ENCODE measurements at places on chromosomes 1 and 21.

- DNase-seq, result no peak
These were observed 2.5 kb downstream of the NCAM2 start for GRCh38 chr21:21000591-21001175.

- no peak for DNase-seq
These were observed 49.6 kb downstream of the SLC9C2 start for GRCh38 chr1:173553312-173553711.

DNA sequence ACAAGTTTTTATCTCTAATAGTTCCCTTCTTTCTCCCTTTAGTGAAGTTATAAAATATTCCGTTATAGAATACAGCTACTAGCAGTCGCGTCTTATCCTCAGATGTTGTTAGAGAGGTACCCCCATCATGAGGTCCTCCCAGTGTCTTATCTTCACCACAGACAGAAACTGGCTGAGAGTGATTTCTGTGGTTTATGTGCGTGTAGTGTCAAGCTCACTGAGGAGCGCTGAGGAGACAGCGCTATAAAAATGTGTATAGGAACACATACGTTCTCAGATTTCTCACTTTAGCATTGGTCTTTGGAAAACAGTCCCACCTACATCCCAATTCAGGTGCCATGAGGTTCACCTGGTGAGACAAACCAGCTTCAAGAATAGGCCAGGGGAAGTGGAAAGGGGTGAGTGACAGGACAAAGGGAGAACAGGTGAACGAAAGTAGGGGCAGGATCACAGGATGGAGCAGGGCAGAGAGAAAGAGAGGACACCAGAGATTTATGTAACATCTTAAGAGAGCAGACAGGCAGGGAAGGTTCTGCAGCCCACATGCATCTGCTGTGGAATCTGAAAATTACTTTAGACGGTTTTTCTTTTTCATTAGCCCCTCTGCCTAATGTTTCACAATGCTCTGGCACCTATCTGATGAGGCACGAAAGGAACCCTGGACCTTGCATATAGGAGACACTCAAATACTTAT lies 2.7 kb upstream of the PLEKHO1 start:
- DNase-seq, result no peak

GRCh38 chr1:225987491-225988316 lies 11.4 kb downstream of the SDE2 start:
- DNase-seq, result peak; percentile 69

GRCh38 chr1:109625176-109625575 lies 5.5 kb downstream of the AMPD2 start:
- DNase-seq, result no peak

DNA sequence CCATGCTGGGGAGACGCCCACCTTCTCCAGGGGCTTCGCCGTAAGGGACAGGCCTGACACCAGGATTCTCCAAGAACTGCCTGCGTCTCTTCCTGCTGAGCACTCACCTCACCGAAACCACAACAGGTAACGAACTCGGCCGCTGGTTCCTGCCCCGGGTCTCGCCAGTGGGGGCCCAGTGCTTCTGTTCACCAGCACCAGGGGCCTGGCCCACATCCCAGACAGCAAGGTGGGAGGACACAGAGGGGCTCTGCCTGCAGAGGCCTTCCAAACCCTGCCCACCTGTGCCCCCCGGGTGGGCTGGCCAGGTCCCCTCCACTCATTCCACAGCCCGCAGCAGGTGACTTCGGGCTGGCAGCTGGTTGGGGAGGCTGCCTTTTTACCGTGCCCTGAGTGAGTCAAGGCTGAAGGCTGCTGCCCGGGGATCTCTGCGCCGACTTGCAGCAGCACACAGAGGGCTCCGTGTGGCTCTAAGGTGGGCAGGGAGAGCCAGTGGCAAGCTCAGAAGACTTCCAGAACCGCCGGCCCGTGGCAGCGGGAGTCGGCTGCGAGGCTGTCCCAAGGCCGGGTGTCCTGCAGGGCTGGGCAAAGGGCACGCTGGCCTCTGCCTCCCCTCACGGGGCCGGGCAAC lies 14.7 kb upstream of the COL18A1 start:
- no peak for DNase-seq

- no peak for DNase-seq
These were observed 267.9 kb upstream of the DPYD start for GRCh38 chr1:98188774-98189173.

DNA sequence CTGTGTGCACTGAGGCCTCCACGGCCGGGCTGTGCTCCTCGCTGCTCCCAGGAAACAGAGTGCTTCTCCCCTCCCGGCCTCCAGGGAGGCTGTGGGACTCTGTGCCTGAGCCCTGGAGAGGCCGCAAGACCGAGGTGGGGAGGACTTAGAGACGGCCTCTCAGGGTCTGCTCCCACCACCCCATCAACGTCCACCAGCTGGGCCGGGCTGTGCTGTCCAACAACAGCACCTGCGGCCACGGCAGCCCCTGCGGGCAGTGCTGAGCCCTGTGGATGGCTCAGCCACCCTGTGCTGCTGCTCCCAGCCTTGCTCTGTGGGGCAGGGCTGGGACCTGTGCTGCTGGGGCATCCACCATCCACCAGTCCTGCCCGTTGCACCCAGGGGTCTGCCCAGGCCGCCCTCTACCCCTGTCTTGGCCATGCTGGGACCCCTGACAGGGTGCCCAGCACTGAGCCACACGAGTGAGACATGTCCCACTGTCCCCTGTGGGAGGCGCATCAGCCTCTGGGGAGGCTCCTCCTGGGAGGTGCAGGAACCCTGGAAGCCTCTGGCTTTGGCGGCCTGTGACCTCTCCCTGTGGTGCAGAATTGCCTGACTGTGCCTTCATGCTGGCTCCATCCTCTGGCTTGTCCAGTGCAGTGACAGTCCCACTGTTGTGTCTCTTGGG lies 31.2 kb upstream of the LRRC3 start:
- DNase-seq, result no peak

GRCh38 chr1:160219062-160219929 lies 14.1 kb downstream of the PEA15 start:
- DNase-seq, result peak; percentile 67
